ENCODE measurements at places on chromosomes 7 and 10. TPM values are rescaled to one million over a fixed set of nuclear protein-coding genes. Genes with fewer than 3 reads are reported as not detected.

DNA sequence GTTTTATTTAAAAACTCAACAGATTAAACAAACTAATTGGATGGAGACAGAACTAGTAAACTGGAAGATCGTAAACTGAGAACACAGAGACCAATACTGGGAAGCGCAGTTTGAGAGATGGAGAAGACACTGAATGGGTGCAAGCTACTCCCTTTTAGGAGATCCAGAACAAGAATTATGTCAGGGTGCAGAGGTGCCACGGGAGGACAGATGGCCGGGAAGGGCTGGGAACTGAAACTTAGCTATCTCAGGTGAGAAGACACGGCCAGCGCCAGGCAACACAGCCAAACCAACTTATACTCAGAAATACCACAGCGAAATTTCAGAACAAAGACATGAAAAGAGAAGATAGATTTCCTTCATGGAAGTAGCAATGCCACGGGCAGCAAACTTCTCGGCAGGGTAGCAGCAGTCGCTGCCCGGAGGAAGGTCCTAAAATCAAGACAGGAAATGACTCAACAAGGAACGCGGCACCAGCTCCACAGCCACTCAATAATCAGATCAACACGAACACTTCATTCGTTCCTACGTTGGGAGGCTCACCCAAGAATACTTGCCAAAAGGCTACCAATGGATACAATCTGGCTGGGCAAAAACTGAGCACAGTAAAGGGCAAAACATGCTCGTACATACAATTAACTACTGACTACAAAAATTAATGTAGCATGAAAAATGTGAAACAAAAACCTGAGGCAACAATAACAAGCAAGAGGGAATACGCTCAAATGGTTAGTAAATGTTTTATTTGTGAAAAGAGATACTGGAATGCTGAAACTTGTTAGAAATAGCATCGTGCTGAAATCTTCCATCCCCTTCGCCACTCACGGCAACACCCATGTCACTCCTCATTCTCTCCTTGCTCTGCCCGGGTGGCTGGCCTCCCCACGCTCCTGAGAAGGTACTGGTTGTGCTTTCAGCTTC is 2.2 kb upstream of the LRRC27 start:
- DNase-seq, result no peak
- peak overlapping the region; percentile 73 for H3K27ac ChIP-seq
- no peaks in the 10 kb centered on the region for H3K27me3 ChIP-seq
- H3K4me1 ChIP-seq, result peaks cover 35% of the 10 kb centered on the region
- H3K4me3 ChIP-seq, result peak overlapping the region; percentile 62

- no peak overlapping the region for H3K4me3 ChIP-seq
- no peak overlapping the region for H3K27ac ChIP-seq
- no peaks in the 10 kb centered on the region for H3K27me3 ChIP-seq
- DNase-seq, result no peak
- H3K36me3 ChIP-seq, result no peaks in the 10 kb centered on the region
- no peaks in the 10 kb centered on the region for H3K4me1 ChIP-seq
These were observed 988 bp upstream of the CD36 start for GRCh38 chr7:80637454-80637853.

DNA sequence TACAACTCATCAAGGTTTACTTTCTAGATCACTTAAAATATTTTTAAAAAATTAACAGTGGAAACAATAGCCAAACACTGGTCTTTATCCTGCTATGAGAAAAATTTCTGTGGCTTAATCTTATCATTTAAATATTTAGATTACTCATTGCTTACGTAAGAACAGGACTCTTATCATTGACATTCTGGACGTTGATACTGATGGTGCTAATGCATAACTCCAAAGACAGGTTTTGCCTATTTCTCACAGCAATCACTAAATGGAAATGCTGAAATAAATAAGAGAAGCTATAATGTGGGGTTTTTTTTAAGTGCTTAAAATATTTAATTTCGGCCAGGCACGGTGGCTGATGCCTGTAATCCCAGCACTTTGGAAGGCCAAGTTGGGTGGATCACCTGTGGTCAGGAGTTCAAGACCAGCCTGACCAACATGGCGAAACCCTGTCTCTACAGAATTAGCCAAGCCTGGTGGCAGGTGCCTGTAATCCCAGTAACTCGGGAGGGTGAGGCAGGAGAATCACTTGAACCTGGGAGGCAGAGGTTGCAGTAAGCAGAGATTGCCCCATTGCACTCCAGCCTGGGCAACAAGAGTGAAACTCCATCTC is 195.0 kb downstream of the HGF start:
- no peak overlapping the region for H3K4me3 ChIP-seq
- H3K36me3 ChIP-seq, result no peaks in the 10 kb centered on the region
- H3K27me3 ChIP-seq, result no peaks in the 10 kb centered on the region
- DNase-seq, result no peak

- H3K36me3 ChIP-seq, result no peaks in the 10 kb centered on the region
- no peaks in the 10 kb centered on the region for H3K27me3 ChIP-seq
- no peak overlapping the region for H3K4me3 ChIP-seq
- DNase-seq, result no peak
- no peaks in the 10 kb centered on the region for H3K4me1 ChIP-seq
These were observed 52.9 kb downstream of the ZRANB1 start for GRCh38 chr10:124994573-124995473.

ADAM22 gene
- 7.7 TPM for total RNA-seq

All from CD4-positive, alpha-beta memory T cell (primary cell).